Left hindlimb (tissue), 1 donor: ENCODE measurements at places on chromosomes 7 and 10.

DNA sequence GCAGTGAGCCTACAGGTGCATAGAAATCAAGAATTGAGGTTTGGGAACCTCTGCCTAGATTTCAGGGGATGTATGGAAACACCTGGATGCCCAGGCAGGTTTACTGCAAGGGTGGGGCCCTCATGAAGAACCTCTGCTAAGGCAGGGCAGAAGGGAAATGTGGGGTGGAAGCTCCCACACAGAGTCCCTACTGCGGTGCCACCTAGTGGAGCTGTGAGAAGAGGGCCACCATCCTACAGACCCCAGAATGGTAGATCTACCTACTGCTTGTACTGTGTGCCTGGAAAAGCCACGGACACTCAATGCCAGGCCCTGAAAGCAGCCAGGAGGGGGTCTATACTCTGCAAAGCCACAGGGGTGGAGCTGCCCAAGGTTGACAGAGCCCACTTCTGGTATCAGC lies 533.5 kb downstream of the GPAM start:
- DNase-seq = no peak

GRCh38 chr10:3528271-3528670 lies 256.7 kb downstream of the KLF6 start:
- no peak for DNase-seq

- no peak for DNase-seq
Measured at GRCh38 chr10:1367938-1368841, 312.0 kb downstream of the WDR37 start.

DNA sequence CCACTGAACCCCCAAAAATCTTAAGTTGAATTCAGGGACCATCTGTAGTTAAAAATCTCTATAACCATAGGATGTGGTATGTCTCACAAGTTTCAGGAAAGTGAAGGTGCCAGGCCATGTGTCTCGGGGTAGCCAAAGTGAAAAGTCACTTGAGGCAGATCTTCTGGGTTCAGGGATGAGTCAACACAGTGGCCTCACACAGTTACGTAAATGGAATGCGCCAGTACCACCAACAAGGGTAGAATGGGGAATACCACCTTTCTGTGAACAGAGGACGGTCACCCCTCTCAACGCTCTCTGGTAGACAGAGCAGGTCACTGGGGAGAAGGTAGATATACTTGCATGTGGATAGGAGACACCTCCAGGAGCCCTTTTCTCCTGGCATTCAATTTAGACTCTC lies 71.4 kb downstream of the ELMO1 start:
- no peak for DNase-seq

DNA sequence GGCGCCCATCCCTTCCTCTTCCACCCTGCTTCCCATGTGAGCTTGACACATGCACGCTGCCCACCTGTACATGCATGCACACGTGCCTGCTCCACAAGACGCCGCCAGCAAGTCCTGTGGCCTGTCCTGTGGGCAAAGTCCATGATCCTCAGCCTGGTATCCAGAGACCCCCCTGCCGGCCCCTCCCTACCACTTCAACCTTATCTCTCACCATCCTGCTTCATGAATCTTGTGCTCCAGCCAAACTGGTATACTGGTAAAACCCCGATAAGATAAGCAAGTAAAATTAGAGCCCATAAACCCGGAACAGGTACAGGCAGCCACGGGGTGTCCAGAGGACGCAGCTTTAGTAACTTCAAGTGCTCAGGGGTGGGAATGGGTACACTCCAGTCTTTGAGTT lies 11.8 kb upstream of the TBXAS1 start:
- no peak for DNase-seq

GRCh38 chr7:151404216-151405011 lies 5.4 kb downstream of the WDR86 start:
- peak; percentile 65 for DNase-seq

DNA sequence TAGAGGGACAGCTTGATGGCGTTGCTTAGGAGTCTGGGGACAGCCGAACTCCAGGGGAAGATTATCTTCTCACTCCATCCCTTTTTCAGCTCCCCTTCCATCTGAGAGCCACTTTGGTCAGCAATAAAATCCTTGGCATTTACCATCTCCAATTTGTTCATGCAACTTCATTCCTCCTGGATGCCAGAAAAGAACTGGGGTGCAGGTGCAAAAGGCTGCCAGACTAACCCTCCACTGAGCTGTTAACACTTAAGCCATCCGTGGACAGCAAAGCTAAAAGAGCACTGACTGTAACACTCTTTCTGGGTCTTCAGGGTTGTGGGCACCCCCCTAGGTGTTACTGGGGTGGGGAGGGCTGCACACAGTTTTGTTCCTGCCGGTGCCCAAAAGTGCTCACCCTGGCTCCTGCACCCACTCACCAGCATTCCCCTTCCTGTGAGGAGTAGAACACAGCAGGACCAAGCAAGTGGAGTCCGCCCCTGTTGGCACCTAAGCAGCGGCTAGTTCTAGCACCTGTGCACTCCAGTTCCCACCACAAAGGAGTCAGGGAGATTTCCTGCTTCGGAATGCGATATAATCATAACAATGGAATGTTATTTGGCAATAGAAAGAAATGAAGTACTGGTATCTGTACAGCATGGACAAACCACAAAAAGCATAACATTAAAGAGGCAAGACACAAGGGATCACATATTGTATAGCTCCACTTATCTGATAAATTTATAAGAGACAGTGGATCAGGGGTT lies 95.1 kb downstream of the NPY start:
- no peak for DNase-seq

DNA sequence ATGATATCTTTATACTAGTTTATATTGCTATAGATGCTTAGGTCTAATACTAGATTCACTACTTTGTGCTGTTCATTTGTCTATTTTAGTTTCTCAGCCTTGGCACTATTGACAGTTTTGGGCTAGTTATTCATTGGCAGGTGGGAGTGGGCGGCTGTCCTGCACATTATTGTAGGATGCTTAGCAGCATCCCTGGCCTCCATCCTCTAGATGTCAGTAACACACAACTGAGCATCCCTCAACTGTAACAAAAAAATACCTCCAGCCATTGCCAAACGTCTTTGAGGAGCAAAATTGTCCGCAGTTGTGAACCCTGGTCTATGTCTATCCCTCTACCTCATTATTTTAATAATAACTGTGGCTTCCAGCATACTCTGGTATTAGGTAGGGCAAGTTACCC lies 34.4 kb upstream of the PNLIP start:
- no peak for DNase-seq

DNA sequence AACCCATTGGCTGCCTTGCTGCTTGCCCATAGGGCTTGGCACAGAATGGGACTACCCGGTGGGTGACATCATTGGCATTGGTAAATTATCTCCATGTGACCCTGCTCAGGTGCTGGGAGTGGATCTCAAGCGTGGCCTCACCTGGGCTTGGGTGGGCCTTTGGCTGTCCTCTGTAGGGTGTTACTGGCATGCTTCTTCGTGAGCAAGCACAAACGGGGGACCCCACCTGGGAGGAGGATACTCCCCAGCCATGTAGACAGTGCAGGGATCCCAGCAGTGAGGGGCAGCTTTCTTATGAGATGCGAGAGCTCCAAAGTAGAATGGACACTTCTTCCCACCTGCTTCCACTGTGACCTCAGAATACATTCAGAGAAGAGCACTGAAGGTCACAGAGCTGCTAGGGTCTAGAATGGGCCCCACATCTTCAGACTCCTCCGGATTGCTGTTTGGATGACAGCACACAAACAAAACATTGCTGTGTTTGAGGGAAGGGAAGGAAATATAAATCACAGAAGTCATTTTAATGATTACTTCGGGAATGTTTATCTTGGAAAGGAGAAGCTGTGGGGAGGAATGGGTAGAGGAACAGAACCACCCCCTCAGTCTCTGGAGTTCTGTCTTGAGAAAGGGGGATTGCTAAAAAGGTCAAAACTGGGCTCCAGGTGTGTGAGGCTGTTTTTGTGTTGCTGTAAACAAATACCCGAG lies 75.9 kb downstream of the SH2D4B start:
- no peak for DNase-seq

- DNase-seq = no peak
Measured at GRCh38 chr10:14062528-14063260, 268.0 kb downstream of the FRMD4A start.

GRCh38 chr7:79495544-79496272 lies 42.2 kb upstream of the MAGI2 start:
- peak; percentile 31 for DNase-seq

DNA sequence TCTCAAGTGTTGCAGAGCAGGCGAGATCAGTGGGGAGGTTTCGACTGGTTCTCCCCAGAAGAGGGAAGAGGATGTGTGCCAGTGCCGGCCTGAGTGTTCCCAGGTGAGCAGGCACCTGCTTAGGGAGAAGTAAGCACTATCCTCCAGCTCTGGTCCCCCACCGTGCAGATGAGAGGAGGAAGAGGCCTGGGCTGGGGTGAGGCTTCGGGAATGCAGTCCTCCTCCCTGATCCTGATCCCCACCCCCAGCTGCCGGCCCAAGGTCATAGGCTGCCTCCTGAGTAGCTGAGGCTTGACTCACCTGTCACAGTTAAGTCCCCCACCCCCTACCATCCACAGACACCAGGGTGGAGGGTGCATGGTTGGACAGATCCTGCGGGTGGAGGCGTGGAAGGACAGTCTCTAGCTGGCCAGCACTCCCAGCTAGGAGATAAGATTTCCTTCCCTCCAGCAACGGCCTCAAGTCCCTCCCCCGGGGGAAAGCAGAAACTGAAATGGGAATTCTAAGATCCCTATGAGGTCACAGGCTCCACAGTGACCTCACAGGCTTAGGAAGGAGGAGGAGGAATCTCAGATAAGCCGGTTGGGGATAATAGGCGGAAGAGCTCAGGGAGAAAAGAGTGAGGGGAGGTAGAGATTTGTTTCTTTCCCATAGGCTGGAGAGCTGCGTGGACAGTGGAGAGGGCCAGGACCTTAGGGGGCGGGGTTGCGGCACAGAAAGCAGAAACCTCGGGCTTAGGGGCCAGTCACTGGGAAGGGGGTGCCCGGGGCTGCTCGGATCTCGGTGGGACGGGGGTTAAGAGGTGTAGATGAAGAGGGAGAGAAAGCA lies 1.0 kb downstream of the LRCH4 start:
- DNase-seq = no peak

- DNase-seq = no peak
Measured at GRCh38 chr7:48505466-48505865, 334.2 kb downstream of the ABCA13 start.

GRCh38 chr10:83373671-83374070 lies 765.6 kb upstream of the GHITM start:
- DNase-seq = no peak

DNA sequence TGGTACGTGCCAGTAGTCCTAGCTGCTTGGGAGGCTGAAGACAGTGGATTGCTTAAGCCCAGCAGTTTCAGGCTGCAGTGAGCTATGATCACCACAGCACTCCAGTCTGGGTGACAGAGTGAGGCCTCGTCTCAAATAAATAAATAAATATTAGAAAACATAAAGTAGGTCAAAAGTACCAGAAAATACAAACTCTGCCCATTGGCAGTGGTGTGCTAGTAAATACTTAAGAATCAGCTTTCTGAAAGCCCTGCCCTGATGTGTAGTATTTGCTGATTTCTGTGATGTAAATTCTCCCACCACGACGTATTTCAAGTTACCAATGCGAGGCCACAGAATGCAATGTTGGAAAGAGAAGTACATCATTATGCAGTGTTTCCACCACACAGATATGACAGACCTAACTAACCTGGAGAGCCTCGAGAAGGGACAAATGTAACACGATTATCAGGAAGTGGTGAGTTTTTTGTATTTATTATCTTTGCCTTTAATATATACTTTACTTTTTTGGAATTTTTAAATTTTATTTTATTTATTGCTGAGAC lies 11.8 kb upstream of the MAP3K8 start:
- DNase-seq = no peak

- peak; percentile 73 for DNase-seq
Measured at GRCh38 chr7:140326116-140326928, 72.0 kb downstream of the SLC37A3 start.
